ENCODE measurements at places on chromosomes 1 and 21.

GRCh38 chr1:222095606-222096475 is 354.0 kb upstream of the DUSP10 start:
- DNase-seq: no peak

- DNase-seq: no peak
These were observed 247.6 kb downstream of the TM2D1 start for GRCh38 chr1:61477301-61477700.

GRCh38 chr1:187759825-187760333 is 931.1 kb downstream of the PLA2G4A start:
- DNase-seq: no peak

- no peak for DNase-seq
These were observed 9.3 kb upstream of the ANGPTL3 start for GRCh38 chr1:62588000-62588399.

DNA sequence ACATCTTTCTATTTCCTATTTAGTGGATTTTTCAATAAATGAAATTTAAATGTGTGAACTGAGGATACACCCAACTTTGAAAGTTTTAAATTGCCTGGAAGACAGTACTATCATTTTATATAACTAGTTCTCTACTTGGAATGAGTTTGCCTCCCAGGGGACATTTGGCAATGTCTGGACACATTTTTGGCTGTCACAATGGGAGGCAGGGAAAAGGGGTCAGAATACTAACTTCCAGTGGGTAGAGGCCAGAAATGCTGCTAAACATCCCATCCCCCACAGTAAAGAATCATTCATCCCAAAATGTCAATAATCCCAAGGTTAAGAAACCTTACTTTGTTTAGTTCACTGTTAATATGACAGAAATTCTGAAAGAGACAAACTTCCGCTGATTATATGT is 13.2 kb upstream of the NRAS start:
- DNase-seq: no peak

DNA sequence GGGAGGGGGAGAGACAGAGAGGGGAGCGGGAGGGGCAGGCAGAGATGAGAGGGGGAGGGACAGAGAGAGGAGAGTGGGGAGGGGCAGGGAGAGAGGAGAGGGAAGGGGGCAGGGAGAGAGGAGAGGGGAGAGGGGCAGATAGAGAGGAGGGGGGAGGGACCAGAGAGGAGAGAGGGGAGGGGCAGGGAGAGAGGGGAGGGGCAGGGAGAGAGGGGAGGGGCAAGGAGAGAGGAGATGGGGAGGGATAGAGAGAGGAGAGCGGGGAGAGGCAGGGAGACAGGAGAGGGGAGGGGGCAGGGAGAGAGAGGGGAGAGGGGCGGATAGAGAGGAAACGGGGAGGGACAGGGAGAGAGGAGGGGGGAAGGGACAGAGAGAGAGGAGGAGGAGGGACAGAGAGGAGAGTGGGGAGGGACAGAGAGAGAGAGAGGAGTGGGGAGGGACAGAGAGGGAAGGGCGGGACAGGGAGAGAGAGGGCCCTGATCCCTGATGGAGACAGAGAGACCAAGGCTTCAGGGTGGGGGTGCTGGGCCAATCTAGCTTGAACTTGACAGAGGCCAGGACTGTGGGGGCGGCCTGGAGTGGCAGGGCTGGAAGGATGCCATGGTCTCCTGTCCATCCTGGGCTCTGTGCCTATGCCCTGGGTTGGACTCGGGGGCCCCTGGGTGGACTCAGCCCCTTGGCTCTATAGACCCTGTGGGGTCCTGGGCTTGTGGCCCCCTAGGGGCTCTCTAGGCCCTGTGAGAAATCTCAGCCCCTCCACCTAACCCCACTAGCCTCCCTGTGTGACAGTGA is 43.6 kb downstream of the DMRTB1 start:
- DNase-seq: no peak

GRCh38 chr1:50278961-50279360 is 144.3 kb downstream of the DMRTA2 start:
- DNase-seq: no peak

DNA sequence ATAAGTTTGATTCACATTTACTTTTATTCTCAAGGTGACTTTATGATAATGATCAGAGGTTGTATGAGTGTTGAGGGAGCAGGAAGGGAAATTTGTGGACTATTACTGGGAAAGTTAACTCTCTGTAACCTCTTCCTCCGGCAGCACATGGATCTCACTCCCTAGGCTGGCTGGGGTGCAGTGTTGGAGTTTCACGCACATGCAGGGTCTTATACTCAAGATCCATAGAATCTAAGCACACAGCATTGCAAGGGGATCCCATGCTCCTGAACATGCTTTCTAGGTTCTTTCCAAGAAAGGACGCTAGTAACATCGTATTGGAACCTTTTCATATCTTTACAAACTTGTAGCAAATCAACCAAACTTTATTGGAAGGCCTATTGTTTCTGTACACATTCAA is 757.6 kb upstream of the TPTE start:
- no peak for DNase-seq

- DNase-seq: peak; percentile 72
These were observed 8.0 kb upstream of the B4GALT3 start for GRCh38 chr1:161185282-161185682.

- DNase-seq: no peak
These were observed 275.5 kb upstream of the FMN2 start for GRCh38 chr1:239816081-239816782.

- DNase-seq: no peak
These were observed 211.1 kb downstream of the SMYD3 start for GRCh38 chr1:246295968-246296367.

DNA sequence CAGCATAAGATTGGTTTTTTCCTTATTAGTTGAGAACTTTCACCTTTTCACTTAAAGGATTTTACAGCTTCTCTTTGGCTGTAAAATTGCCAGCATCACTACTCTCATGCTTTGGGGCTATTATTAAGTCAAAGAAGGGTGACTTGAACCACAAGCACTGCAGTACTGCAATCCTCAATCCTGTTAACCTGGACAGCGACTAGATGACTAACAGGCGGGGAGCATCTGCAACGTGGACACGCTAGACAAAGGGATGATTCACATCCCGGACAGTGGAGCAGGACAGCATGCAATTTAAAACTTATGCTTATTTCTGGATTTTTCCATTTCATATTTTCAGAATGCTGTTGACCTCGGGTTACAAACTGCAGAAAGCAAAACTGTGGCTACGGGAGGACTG is 8.1 kb downstream of the ARV1 start:
- no peak for DNase-seq

GRCh38 chr1:165697491-165697880 is 876 bp downstream of the ALDH9A1 start:
- DNase-seq: no peak

- no peak for DNase-seq
These were observed 60.7 kb downstream of the GORAB start for GRCh38 chr1:170592591-170593111.

GRCh38 chr1:168000656-168001055 is 63.8 kb upstream of the MPC2 start:
- DNase-seq: no peak

DNA sequence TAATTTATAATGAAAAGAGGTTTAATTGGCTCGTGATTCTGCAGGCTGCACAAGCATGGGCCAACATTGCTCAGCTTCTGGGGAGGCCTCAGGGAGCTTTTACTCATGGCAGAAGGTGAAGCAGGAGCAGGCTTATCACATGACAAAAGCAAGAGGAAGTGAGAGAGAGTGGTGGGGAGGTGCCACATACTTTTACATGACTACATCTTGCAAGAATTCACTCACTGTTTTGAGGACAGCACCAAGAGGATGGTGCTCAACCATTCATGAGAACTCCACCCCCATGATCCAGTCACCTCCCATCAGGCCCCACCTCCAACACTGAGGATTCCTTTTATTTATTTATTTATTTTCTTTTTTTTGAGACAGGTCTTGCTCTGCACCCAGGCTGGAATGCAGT is 5.5 kb upstream of the PLEKHM2 start:
- no peak for DNase-seq

DNA sequence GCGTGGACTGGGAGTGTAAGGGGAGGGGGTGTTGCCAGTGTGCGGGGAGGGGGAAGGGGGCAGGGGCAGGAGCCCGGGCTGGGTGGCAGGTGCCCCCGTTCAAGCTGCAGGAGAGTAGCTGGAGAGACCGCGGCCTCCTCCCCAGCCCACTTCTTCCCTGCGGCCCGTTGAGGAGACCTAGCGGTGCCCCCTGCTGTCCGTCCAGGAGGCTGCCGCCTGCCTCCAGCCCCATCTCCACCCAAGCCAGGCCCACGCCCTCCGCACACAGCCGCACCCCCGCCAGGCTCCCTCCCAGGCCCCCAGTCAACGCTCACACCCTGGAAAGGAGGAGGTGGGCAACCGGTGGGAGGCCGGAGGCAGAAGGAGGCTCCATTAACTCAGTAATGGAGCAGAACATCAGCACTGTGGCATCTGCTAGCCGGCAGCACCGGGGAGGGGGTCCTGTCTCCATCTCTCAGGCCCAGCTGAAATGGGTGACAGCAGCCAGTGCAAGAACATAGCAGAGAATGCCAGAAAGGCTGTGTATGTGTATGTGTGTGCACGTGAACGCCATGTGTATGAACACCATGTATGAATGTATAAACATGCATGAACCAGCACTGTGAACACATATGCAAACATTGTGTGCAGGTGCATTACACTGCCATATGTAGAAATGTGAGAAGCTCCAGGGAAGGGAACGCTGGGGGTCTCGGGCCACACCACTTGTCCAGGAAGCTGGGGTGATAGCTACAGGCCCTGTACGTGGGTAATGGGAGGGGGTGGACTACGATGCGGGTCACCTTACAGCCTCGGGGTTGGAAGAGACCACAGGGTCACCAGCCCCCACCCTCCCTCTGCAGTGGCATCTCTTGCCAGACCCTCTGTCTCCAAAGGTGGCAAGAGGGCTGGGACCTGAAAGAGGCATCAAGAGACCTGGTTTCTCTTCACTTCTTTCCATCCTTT is 84.6 kb downstream of the SYT2 start:
- no peak for DNase-seq

DNA sequence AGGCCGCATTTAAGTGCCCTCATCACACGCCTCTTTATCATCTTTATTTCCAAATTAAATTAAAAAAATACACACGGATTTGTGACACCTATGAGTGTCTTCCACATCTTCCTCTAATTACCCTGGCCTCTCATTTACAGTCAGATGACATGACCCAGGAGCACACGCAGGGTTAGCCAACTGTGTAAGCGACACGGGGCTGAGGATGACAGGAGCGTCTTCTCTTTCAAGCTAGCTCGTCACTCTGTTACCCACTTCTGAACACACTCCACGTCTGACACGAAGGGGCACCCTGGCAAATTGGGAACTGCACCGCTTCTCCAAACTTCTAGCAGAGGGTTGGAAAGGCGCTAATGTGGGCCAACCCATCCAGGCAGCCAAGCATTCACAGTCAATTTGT is 112.1 kb downstream of the SMYD2 start:
- no peak for DNase-seq

DNA sequence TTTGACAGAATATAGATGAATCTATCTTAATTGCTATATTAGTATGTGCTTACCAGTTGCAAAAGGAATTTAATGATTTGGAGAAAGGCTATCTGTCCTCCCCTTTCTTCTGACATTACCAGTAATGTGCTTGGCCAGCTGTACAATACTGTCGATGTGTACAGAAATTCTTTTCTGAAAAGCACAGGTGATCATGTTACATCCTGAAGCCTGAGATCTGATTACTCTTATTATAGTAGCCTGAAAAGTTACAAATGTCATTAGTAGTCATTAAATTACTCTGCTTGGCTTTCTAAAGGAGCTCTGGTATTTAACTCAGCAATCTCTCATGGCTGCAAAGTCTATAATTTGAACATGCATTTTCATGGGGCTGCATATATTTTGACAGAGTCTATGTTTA is 209.8 kb downstream of the PTPRC start:
- no peak for DNase-seq

DNA sequence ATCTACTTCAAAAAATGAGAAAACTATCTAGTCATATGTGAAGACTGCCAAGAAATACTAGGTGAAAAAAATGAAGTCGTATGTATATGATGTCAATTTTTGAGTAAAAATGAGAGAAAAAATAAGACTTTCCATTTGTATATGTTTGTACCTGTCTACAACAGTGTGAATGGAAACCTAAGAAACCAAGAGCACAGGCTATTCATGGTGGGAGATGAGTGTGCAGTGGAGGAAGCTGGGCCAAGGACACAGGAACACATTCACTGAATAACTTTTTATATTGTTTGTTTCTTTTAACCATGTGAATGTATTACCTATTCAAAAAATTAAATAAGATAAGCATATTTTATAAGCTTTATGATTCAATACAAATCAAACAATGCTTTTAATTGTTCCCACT is 67.0 kb downstream of the ERO1B start:
- DNase-seq: no peak

DNA sequence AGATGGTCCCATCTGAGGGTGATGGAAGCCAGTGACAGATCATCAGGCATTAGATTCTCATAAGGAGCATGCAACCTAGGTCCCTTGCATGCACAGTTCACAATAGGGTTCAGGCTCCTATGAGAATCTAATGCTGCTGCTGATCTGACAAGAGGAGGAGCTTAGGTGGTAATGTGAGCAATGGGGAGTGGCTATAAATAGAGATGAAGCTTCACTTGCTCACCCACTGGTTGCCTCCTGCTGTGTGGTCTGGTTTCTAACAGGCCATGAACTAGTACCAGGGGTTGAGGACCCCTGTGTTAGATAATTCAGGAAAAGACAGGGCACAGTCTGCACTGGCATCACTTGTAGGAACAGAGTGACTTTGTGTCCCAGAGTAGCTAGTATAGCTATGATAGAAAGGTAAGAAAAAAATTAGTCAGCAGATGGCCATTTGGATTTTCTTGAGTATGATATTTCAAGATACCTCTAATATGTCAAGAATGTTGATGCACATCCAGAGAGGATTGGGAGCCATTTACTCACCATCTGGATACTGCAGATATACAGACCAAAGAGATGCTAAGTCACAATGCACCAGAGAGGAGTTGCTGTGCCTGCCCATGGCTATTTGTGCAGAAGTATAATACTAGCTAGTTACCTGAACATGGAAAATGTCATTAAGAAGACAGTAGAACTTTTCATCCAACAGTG is 53.6 kb downstream of the ADCY10 start:
- no peak for DNase-seq

DNA sequence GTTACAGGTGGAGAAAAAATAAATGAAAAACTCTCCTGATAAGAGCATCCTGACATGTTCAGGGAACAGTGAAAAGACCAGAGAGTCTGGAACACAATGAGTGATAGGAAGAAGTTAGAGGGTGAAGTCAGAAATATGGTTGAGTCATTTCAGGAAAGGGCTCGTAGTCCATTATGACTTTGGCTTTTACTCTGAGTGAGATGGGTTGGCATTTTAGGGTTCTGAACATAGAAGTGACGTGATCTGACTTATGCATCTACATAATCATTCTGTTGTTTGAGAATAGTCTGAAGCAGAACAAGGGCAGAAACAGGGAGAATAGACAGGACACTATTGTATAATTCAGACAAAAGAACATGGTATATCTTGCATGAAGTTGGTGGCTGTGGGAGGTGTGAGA is 5.8 kb downstream of the HMCN1 start:
- DNase-seq: no peak

- no peak for DNase-seq
These were observed 10.0 kb upstream of the C1orf115 start for GRCh38 chr1:220680085-220680687.

GRCh38 chr1:155962599-155963211 is 15.6 kb downstream of the ARHGEF2 start:
- DNase-seq: no peak

All from thymus (tissue), 14 donors.